ENCODE measurements at places on chromosomes 7 and 10.

DNA sequence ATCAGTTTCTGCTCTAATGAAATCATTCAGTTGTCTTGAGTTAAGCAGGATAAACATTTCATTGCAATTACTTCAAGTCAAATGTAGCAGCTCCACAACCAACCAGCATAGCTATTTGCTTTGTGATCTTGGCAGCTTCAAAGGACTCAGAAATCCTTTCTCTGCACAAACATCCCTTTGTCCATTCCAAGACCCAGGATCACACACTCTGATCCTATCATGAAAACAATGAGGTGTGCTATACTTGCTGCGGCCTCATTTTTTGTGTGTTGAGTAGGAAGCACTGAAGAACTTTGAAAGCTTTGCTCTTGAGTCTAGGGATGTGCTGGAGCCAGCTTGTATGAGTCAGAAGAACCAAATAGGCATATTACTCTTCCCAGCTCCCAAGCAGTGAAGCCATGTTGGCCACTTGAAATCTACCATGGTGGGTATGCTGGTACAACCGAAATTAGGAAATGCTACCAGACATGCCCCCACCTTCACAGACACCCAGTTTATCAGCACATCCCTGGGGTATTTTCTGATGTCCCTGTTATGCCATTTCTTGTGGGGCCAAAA is 199.4 kb upstream of the PRSS58 start:
- no peak for DNase-seq

DNA sequence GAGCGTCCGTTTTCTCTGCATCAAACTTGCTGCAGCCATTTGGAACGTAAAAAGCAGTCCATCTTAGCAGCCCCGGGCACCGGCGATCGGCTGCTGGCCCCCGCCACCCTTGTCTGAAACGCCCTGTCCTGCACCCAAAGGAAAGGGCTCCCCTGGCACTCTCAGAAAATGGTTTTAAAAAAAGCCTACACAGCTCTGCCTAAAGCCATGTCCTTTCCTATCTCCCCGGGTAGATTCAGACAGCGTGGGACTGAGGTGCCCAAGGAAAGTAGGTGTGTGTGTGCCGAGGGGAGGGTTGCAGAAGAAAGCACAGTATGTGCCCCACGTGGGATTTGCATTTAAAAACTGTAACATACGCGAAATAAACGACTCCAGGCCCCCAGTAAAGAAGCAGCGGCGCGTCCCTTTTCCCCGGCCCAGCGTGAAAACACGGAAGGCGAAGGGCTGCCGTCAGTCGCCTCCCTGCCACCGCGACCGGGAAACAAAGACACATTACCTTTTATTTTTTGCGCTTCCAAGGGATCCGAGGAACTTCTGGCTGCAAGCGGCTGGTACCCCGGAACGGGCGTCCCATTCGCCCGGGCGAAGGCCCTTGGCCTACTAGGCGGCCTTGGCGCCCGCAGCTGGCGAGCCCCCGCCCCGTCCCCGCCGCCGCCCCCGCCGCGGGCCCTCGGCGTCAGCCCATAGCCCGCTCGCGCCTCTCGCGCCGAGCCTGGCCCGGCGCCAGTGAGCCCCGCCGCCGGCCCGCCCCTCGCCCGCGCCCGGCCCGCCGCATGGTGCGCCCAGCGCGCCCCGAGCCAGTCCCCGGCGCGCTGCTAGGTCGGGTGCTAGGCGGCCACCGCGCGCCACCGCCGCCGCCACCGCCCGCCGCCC is 304.6 kb downstream of the PRPF18 start:
- DNase-seq = no peak

DNA sequence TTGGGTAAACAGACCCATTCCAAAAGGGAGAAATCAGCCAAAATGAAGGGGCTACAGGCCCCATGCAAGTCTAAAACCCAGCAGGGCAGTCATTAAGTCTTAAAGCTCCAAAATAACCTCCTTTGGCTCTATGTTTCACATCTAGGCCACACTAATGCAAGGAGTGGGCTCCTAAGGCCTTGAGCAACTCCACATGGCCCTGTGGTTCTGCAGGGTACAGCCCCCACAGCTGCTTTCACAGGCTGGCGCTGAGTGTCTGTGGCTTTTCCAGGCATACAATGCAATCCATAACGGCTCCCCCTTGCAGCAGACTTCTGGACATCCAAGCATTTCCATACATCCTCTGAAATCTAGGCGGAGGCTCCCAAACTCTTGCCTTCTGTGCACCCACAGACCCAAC is 9.0 kb downstream of the TMEM243 start:
- DNase-seq = no peak

GRCh38 chr10:17174626-17175025 is 26.8 kb downstream of the TRDMT1 start:
- no peak for DNase-seq
